ENCODE measurements at places on chromosomes 2 and 18. TPM values are rescaled to one million over a fixed set of nuclear protein-coding genes. Genes with fewer than 3 reads are reported as not detected.
A peak's percentile ranks its signal among the peaks of the same experiment; 100 is the strongest.

- DNase-seq: no peak
Measured at GRCh38 chr2:85542777-85543176, 3.8 kb downstream of the MAT2A start.

- DNase-seq: peak; percentile 55
Measured at GRCh38 chr2:175003875-175004729, 1.1 kb downstream of the CHN1 start.

SCYGR1 gene
- total RNA-seq: not detected

GRCh38 chr2:161427664-161428587, 11.8 kb downstream of the TBR1 start:
- DNase-seq: no peak

DNA sequence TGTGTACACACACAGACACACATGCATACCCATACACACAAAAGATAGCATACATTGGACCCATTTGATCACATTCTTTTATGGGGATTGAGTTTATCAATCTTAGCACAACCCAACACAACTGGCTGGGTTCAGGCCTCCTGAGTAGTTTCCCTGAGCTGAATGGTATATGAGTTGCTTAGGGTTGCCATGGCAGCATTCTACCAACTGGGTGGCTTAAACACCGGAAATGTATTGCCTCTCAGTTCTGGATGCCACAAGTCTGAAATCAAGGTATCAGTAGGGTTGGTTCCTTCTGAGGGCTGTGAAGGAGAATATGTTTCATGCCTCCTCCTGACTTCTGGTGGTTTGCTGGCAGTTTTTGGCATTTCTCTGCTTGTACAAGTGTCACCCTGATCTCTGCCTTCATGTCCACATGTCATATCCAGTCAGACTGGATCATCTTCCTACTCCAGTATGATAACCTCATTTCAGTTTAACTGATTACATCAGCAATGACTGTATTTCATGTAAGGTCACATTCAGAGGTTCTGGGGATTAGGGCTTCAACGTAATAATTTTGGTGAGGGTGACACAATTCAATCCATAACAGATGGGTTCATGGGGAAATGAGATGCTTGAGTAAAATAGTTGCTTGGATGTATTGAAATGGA, 212.7 kb downstream of the KCNE4 start:
- no peak for DNase-seq

PSD4 gene
- 1.0 TPM for total RNA-seq

LCT gene
- not detected for total RNA-seq

DNA sequence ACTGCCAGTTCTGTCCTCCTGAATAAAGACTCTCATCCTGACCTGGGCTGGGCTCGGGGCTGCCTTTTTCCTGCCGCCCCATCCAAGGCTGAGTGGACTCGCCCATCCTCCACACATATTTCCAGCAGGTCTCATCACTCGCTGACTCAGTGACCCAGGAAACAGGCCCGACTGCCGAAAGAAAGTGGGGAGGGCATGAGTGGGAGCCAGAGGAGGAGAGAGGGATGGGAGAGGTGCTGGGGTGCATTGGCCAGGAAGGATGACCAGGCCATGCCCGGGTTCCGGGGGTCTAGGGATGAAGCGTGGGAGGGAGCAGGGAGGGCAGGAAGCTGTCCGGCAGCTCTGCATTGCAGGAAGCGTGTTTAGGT, 66.7 kb downstream of the TWIST2 start:
- peak; percentile 73 for DNase-seq

DNA sequence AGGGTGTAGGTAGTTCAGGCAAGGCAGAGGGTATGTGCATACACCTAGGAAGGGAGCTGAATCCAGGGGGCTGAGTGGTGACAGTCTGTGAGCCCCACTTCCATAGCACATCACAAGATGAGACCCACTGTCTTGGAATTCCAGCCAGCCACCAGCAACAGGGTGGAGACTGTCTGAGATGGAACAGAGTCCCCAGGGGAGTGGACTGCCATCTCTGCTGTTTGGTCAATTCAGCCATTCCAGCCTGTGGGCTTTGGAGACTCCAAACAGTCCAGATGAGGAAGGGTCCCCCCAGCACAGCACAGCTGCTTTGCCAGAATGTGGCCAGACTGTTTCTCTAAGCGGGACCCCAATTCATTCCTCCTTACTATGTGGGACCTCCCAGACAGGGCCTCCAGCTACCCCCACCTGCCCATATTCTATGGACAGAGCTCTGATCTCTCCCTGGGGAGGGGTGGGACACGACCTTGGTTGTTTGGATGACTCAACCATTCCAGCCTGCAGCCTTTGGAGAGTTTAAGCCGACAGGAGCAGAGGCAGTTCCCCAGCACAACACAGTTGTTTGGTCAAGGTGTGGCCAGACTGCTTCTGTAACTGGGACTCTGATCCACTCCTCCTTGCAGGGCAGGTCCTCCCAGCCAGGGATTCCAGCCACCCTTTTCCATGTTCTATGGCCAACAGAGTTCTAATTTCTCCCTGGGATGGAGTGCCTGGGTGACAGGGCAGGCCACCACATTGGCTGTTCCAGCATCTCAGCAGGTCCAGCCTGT, 178.0 kb downstream of the RND3 start:
- no peak for DNase-seq

HNRNPA3 gene
- total RNA-seq: 67.6 TPM

TANC1 gene
- 12.4 TPM for total RNA-seq

LIMS4 gene
- 16.4 TPM for total RNA-seq

Data from LHCN-M2 (cell line).